ENCODE measurements at places on chromosomes 2 and 18. TPM values are rescaled to one million over a fixed set of nuclear protein-coding genes. Genes with fewer than 3 reads are reported as not detected.

AGXT gene
- not detected for total RNA-seq

GRHL1 gene
- 0.64 TPM for total RNA-seq

- peak; percentile 56 for DNase-seq
- H3K36me3 ChIP-seq = no peaks in the 10 kb centered on the region
- no peak overlapping the region for H3K4me3 ChIP-seq
- peaks cover 3% of the 10 kb centered on the region for H3K4me1 ChIP-seq
- H3K27ac ChIP-seq = no peak overlapping the region
Measured at GRCh38 chr18:35407871-35408481, 30.8 kb upstream of the ZNF396 start.

- no peak for DNase-seq
- H3K27me3 ChIP-seq = peaks cover 47% of the 10 kb centered on the region
- no peak overlapping the region for H3K4me3 ChIP-seq
- no peak overlapping the region for H3K27ac ChIP-seq
- H3K4me1 ChIP-seq = peaks cover 12% of the 10 kb centered on the region
Measured at GRCh38 chr2:158965107-158965506, 3.3 kb upstream of the TANC1 start.

DNA sequence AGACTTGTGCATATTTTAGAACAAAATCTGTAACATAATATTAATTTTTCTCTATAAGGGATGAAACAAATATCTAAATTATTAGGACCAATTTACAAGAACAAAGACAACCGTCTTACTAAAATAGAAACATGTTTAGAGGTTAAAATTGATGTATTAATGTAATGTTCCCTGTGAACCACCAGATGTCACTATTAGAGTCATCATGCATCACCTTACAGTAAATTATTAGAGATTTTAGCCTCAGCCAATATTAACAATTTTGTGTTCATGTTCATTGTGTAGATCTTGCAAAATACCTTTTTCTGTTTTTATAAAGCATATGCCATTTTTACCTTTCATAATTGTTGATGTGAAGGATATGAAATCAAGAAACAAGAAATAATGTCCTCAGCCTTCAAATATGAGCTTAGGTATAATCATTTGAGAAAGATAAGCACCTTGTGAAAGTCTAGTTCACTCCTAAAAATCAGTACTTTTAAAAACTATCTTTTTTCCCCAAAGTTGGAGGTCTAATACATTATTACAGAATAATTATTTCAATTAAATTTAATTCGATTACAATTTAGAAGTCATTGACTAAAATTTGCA, 344.3 kb upstream of the KCNH7 start:
- no peaks in the 10 kb centered on the region for H3K36me3 ChIP-seq
- no peaks in the 10 kb centered on the region for H3K4me1 ChIP-seq
- no peaks in the 10 kb centered on the region for H3K27me3 ChIP-seq
- DNase-seq = no peak
- no peak overlapping the region for H3K27ac ChIP-seq
- H3K4me3 ChIP-seq = no peak overlapping the region

- H3K36me3 ChIP-seq = no peaks in the 10 kb centered on the region
- no peak overlapping the region for H3K27ac ChIP-seq
- DNase-seq = no peak
- H3K27me3 ChIP-seq = peaks cover 33% of the 10 kb centered on the region
- no peaks in the 10 kb centered on the region for H3K4me1 ChIP-seq
Measured at GRCh38 chr2:9169349-9170107, 37.1 kb upstream of the ASAP2 start.
